ENCODE measurements at places on chromosomes 13 and 19. TPM values are rescaled to one million over a fixed set of nuclear protein-coding genes. Genes with fewer than 3 reads are reported as not detected.

Gene SYCN
- total RNA-seq = not detected

Gene ZNF430
- 2.3 TPM for total RNA-seq

Gene UBE2L5
- not detected for total RNA-seq

DNA sequence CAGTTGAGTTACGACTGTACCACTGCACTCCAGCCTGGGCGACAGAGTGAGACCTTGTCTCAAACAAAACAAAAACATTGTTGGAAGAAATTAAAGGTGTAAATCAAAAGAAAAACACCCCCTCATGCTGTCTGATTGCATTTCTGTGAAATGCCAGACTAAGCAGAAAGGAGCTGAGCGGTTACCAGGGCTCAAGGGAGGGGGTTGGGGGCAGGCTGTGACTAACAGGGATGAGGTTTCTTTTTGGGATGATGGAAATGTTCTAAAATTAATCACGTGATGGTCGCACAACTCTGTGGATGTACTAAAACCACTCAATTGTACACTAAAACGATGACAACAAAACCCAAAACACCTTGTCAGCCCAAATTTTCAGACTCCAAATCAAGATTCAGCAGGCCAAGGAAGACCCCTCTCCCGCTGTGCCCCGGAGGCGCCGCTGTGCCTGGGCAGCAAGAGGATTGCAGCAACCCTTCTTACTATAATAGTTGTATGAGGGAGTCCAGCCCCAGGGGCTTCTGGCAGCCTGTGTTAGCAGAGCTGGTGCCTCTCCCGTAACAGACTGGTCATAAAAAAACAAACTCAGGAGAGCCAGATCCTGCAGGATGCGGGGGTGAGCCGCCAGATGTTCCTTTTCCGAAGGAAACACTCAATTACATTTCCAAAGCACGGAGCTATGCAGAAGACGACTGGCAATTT, 20.9 kb downstream of the CAPS start:
- no peak for DNase-seq

DNA sequence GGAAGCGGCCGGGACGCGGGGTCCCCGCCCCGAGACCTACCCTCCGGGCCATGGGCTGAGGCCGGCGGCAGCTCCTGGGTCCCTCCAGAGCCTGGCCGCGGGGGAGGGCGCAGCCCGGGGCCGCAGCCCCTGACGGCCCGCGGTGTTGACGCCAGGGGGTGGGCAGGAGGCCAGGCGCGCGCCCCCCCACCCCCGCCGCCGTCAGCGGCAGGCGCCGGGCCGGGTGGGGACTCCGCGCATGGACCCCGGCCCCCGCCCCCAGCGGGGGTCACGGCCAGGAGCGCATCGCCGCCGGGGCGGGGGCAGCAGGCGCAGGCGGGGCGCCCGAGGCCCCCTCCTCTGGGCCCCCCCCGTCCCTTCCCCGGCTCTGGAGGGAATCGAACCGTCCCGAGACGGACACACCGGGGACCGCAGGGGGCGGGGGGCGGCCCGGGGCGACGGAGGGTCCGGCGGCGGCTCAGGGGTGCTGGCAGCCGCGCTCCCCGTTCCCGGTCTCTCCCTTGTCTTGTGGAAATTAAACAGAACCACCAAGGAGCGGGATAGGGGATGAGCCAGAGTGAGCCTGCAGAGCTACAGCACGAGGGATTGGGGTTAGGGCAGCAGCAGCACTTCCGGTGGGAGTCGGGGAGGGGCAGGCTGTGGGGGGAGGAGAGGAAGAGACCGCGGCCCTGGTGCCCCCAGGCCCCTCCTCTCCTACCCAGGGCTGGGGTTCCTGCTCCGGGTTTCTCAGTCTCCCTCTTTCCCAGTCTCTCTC, at the start of gene MEIS3:
Gene MEIS3, minus strand, starts transcription at position 498 of the 754 bp plus-strand sequence. Its CDS starts 446 bp downstream, at position 52.
- no peak for DNase-seq

- no peak for DNase-seq
These were observed 72.0 kb upstream of the KCTD15 start for GRCh38 chr19:33724721-33725060.

GRCh38 chr19:16062789-16063188, 13.5 kb upstream of the TPM4 start:
- DNase-seq = peak; percentile 56

DNA sequence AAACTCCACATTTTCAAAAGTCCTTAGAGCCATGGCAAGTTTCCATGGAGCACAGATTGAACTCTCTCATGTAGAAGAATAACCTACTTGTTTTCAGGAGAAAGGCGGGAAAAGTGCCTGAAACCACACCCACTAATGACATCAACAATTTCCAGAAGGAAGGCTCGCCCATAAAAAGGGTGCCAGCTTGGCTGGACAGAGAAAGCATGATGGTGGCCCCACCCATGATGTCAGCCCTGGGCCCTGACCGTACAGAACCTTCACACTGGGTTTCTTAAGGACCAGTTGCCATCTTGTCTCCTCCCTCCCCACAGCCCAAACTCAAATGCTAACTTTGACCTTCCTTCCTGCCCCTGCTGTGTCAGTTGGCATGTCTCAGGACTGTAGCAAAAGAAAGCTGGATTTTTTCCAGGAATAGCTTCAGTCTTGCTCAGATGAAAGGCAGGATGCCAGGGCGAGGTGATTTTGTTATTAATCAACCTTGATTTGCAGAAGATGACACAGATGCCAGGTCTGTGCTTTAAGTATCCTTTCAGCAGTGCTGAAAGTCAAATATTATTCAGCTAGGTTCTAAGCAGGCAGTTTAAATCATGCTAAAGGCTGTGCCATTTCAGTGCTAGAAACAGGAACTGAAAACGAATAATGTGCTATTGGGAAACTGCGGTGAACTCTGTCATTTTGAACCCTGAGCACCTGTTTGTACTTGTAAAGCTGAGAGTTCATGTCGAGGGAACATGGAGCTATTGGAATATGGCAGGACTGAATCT, 89.5 kb upstream of the RFC3 start:
- DNase-seq = no peak

- no peak for DNase-seq
These were observed 1.1 kb downstream of the KCTD4 start for GRCh38 chr13:45199711-45200110.

DNA sequence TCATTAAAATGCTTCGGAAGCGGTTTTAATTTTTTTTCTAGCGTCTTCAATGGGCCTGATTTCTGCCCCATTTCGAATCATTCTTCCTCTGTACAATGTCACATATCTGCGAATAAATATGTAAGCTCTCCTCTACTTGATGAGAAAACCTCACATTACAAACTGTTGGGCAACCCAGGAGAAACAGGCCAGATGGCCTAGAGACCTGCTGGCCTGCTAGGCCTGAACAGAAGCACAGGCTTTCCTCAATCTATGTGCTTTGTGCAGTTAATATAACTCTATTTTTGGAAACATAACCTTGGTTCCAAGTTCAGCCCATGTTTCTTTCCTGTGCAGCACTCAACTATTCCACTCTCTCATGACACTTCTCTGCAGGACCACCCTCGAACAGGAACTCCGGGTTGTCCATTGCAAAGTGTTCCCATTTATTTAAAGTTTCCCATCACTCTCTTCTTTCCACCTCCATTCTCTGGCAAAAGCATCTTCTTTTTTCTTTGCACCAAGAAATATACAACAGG, 42.0 kb downstream of the DCLK1 start:
- DNase-seq = no peak

All from HT-29 (cell line).